Activated naive CD8-positive, alpha-beta T cell treated with anti-CD3 and anti-CD28 coated beads, Interleukin-2, amount 50 U/mL, for 16 hours (primary cell): ENCODE measurements at places on chromosomes 4 and X.

DNA sequence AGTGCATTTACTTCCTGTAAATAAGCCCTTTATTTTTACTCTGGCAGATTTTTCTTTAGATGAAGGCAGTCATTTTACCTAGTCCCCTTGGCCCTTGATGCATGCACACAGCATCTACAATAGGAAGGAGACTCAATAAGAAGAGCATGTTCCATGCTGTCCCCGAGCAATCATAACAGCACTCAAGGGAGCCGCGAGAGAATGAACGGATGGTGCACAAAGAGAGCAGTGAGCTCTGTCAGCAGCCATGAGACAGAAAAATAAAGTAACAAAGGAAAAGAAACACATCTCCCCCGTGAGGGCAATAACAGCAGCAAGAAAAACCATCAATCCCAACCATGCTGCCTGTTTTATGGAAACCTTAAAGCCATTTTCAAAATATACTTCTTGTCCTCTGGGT lies 11.9 kb downstream of the SMIM31 start:
- no peak for DNase-seq

DNA sequence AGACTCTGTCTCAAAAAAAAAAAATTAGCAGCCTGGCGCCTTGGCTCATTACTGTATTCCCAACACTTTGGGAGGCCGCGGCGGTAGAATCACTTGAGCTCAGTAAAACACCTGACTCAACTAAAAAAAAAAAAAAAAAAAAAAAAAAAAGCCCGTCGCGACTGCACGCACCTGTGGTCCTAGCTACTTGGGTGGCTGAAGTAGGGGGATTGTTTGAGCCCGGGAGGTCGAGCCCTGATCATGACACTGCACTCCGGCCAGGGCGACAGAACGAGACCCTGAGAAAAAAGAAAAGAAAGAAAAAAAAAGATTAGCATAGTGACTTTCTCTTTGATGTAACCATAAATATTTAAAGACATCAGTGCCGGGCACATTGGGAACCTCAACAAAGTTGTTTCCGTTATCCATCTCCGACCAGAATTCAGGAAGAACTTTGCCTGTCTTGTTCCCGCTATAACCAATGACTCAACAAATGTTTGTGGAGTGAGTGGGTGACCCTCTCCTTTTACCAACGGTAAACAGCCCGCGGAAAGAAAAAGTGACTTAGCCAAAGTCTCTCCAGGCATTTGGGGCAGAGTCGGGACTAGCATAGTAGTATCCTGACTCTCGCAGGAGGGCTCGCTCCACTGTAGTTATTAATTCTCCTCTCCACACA lies 553 bp upstream of the MED28 start:
- DNase-seq: no peak

DNA sequence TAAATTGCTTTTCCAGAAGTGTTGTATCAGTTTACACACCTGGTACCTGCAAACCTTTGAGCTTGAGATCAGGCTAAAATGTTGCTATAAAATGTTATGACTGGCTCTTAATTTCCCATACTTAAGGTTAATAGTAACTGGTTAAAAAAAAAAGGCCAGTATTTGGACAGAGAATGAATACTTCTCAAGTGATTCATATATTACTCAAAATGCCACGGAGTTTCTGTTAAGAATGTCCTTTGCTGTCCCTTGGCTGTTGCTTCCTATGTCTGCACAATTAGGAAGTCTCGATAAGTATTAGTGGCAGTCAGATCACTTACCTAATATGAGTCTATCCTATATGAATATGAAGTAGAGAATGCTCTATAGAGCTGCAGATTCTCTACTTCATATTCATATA lies 232.2 kb upstream of the IGFBP7 start:
- no peak for DNase-seq

- DNase-seq: no peak
Measured at GRCh38 chrX:14354521-14354920, 174.8 kb upstream of the GLRA2 start.

DNA sequence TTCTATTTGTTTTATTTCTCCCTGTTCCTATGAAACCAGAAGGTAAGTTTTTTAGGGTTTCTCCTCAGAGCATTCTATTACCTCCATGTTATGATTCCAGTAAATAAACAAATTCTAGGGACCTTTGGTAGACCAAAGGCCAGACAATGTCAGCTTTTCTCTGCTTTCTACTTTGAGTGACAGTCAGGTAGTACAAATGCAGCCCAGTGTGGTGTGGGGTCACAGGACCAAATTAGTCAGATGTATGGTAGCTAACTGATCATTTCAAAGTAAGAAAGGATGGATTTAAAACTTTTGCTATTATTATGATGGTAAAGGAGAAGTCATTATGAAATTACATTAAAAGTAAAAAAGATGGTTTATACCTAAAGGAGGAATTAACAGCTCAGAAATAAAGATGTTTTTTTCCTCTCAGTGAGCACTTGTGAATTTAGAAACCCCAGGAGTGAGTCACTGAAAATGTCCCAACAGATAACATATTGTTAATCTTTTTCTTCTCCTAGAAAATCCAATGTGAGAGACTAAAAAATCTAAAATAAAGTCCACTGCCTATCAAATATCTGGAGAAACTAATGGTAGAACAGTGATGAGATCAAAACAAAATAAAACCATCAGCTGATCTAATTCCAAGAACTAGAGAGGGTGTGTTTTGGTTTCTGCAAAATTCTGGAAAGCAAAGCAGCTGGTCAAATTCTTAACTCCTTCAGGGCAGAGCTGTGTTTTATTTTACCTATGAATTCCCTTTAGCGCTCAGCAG lies 16.6 kb upstream of the KLHL2 start:
- no peak for DNase-seq

- DNase-seq: no peak
Measured at GRCh38 chr4:9764155-9764696, 17.2 kb upstream of the DRD5 start.

DNA sequence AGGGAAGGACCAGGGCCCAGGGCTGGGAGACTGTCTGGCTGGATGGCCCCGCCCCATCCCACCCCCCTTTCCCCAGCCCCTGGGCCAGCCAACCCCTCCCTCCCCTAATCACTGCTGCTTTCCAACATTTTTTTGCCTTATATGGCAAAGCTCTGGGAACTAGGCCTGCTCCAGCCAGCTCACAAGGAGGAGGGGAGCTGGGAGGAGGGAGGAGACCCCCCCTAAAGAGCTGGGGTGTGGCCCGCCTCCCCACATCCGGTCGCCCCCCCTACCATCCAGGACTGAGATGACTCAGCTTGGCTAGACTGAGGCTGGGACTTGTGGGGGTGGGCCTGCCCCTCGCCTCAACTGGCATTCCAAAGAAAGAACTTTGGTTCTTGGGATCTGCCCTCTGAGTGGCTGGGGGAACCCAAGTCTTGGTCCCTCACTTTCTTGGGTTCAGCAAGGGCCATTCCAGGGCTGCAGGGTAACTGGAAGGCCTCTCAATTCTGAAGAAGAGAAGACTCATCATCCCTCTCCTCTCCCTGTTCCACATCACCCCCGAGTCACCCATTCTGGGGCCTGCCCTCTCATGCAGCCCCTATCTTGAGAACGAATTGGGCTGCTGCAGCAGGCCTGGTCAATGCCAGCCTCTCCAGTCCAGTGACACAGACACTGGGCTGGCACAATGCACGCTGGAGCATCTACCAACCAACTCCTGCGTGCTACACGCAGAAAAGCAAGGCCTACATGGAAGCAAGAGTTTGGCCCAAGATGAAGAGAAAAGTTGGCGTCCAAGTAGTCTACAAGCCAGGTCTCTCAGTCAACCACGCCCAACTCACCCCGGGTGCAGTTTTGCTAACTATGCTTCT lies 4.8 kb downstream of the FLNA start:
- peak; percentile 27 for DNase-seq

DNA sequence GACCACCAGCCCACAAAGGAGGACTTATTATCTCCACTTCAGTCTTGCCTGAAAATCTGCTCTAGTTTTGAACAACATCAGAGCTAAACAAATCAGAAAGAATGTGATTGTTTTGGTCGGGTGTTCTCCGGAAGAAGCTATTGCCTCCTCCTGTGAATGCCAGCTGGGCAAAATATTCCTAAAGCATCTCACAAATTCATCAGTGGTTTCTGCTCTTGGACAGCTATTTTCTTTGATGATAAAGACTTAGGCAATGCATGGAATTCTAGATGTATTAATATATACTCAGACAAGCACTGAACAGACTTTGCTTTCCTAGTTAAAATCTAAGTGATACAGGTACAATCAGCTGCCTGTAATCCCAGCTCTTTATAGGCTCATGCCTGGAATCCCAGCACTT lies 71.8 kb downstream of the ASMT start:
- DNase-seq: no peak

DNA sequence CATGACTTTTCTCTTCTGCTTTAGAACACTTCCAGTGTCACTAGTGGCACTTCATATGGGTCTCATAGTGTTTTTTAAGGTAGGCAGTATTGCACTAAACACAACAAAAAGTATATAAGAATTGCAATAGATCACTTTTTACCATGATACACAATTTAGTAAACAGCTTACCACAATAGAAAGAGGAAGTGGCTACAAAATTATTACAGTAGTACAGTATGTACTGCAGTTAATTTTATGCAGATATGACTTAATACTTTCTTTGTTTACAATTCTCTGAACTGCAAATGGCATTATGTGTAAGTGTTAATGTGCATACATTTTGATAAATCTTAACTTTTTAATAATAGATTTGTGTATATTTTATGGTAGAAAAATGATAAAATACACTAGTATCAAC lies 157.3 kb downstream of the RRAGB start:
- DNase-seq: no peak

- DNase-seq: no peak
Measured at GRCh38 chr4:10007436-10007740, 13.9 kb downstream of the SLC2A9 start.

DNA sequence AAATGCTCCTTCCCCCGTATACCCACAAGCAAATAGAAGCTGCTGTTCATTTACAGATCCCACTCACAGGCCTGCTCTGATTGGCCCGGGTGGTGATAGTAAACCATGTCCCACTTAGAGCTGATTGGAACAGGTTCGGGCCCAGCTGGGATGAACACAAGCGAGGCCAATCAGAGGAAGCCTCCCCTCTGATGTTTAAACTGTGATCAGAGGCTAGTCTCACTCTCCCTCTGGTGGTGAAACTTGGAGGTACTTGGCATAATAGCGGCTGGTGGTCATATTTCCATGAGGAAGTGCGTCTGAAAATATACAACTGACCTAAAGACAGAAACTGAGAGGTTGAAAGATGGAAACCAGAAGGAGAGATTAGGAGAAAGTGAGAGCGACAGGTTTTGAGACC lies 51.5 kb upstream of the TRPC3 start:
- no peak for DNase-seq

GRCh38 chrX:131634900-131635299 lies 91.0 kb downstream of the OR13H1 start:
- no peak for DNase-seq

- no peak for DNase-seq
Measured at GRCh38 chrX:55593296-55593695, 29.9 kb upstream of the FOXR2 start.

GRCh38 chrX:154333837-154334271 lies 38.3 kb downstream of the TKTL1 start:
- no peak for DNase-seq

GRCh38 chr4:171582961-171583581 lies 230.1 kb upstream of the GALNTL6 start:
- DNase-seq: no peak

DNA sequence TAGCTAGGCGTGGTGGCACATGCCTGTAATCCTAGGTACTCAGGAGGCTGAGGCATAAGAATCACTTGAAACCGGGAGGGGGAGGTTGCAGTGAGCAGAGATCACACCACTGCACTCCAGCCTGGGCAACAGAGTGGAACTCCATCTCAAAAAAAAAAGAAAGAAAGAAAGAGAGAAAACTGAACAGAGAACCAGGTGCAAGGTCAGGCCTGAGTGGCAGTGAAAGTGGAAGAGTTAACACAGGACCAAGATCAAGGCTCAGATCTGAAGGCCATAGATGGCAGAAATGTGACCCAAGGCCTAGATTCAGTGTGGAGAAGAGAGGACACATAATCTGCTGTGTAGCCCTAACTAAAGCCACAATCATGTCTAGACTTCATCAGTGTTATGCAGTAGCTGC lies 4.9 kb upstream of the ZNF630 start:
- DNase-seq: no peak

DNA sequence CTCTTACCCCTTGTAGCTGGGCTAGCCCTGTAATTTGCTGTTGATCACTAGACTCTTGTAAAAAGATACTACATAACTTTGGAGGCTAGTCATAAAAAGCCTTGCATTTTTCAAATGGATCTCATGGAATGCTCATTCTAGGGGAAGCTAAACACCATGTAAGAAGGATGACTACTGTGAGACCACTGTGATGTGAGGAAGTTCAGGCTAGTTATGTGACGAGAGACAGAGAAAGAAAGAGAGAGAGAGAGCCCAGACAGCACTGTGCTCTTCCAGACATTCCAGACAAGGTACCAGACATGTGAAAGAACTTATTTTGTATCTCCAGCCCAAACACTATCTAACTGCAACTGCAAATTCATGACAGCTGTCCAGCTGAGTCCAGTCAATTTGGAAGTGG lies 404.6 kb upstream of the PITX2 start:
- DNase-seq: no peak

DNA sequence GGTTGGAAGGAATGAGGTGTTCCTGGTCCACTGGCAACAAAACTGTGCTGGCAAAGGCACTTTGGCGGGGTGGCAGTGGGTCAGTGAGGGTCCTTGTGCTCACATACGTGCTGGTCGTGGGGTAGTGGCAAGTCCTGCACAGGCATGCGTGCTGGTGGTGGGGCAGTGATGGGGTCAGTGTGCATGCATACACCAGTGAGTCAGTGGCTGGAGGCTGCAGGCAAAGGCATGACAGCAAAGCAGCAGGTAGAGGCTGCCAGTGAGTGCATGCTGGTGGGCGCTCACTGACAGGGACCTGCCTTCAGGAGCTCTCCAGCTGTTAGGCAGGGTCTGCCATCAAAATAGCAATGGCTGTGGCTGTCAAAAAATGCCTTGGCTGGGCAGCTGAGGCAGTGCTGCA lies 42.1 kb downstream of the TMPRSS11E start:
- no peak for DNase-seq

GRCh38 chrX:117707948-117708743 lies 408.5 kb downstream of the KLHL13 start:
- DNase-seq: no peak
